ENCODE measurements at places on chromosomes 16 and 17.

DNA sequence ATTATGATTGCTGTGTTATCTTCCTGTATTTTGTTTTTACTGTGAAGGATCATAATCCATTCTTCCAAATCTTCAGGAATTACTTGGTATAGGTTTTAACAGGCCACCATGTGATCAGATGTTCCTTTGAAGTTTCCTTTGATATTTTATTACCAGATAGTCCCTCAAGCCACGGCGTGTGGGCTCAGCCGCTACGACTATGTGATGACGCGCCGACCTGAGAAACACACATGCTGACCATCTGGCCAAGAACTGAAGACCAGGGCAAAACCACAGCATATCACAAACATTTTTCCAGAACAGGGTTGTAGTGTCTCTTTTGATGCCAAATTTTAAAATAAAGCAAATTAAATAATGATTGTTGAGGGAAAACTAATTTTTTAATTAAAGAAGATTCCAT, 47.3 kb downstream of the ZCCHC14 start:
- DNase-seq, result no peak

GRCh38 chr16:87602001-87602775, at the start of gene JPH3:
Gene JPH3 (plus strand): TSS chr16:87602508. CDS start chr16:87603147, 639 bp downstream.
- DNase-seq, result no peak

DNA sequence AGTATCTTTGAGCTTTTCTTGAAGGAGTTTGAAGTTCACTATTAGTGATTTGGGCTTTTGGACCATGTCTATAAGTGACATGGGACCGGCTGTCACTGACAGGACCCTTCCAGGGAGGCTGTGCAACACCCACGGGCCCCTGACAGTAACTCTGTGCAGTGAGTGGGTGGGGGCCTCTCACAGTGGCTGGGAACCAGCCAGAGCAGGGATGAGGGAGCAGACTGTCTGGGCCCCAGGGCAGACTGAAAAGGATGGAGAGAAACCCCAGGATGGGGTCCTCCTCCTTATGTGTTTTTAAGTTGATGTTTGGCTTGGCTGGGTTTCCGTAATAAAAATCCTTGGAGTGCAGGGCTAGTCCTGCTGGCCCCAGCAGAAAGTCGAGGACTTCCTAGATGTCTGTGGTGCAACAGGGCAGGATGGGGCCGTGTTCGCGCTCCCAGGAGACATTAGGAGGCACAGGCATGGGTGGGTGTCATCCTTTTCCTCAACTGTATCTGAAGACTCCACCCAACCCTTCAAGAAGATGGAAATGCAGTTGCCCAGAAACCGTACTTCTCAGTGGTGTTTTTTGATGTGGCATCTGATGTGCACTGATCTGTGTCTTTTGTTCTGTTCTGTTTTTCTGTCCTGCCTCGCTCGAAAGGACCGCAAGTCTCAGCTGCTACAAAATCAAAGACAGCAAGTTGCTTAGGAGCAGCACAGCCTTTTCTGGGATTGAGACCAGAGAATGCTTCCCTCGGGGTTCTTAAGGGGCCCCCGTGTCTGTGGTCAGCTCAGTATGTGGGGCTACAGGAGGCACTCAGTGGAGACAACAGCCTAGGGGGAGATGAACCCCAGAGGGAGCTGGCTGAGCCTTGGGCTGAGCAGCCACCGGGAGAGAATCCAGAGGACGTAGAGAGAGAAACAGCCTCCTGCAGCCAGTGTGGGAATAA, 24.2 kb downstream of the PLD6 start:
- no peak for DNase-seq

DNA sequence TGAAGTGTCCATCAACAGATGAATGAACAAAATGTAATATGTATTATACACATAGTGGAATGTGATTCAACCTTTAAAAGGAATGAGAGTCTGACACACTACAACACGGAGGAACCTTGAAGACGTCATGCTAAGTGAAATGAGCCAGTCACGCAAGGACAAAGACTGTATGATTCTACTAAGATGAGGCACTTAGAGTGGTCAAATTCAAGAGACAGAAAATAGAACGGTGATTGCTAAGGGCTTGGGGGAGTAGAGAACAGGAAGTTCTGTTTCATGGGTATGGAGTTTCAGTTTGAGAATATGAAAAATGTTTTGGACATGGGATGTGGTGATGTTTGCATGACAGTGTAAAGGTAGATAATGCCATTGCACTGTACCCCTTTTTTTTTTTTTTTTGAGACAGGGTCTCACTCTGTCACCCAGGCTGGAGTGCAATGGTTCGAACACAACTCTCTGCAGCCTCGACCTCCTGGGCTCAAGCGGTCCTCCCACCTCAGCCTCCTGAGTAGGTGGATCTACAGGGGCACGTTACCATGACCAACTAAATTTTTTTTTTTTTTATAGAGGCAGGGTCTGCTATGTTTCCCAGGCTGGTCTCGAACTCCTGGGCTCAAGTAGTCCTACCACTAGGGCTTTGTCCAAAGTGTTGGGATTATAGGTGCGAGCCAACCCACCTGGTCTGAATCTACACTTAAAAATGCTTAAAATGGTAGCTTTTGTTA, 2.9 kb upstream of the CCDC102A start:
- DNase-seq, result no peak

DNA sequence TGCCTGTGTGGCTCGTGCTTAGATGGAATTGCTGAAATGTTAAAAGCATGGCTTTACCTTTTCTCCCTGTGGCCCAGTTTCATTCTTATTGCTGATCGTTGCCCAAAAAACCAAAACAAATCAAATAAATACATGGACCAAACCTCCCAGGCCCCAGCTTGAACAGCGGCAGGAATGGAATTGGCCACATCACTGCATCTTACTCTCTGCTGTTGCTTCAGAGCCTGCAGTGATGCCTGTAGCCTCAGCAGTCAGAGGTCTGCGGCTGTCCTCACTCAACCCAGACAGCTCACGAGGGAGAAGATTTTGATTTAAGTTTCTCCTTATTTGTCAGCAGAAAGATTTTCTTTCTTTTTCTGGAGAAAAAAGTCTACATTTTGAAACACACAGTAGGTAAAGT, 91.5 kb downstream of the NPIPB11 start:
- DNase-seq, result no peak

- no peak for DNase-seq
These were observed 3.5 kb downstream of the DBNDD1 start for GRCh38 chr16:90015586-90016338.

DNA sequence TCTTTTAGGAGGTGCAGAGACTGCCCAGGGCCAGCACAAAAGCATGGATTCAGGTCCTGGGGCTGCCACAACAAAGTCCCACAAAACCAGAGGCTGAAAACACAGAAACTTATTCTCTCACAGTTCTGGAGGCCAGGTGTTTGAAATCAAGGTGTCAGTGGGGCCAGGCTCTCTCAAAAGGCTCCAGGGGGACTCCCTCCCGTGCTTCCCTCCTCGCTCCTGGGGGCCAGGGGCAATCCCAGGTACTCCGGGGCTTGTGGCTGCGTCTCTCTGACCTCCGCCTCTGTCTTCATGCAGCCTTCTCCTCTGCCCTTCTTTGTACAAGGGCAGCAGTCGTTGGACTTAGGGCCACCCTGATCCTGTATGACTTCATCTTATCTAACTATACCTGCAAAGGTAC, 8.3 kb upstream of the RBFOX3 start:
- no peak for DNase-seq

GRCh38 chr17:65022751-65023700, 33.5 kb downstream of the GNA13 start:
- DNase-seq, result no peak

DNA sequence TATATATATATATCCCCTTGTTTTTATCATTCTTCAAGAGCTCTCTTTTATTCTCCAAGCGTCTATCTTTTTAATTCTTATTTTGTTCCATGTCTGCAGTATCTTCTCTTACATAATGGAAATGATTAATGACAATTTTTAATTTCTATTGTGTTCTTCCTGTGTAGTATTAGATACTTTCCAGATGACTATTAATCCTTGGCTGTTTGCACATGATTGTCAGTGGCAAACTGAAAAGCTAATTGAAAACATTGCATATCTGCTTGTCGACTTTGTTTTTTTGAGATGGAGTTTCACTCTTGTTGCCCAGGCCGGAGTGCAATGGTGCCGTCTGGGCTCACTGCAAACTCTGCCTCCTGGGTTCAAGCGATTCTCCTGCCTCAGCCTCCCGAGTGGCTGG, 124.7 kb downstream of the BCAS3 start:
- DNase-seq, result no peak

All from stimulated activated CD8-positive, alpha-beta memory T cell treated with anti-CD3 and anti-CD28 coated beads, Interleukin-4, amount 100 ng/mL, for 1 hour (primary cell).